ENCODE measurements at places on chromosomes 3 and 15. TPM values are rescaled to one million over a fixed set of nuclear protein-coding genes. Genes with fewer than 3 reads are reported as not detected.
A peak's percentile ranks its signal among the peaks of the same experiment; 100 is the strongest.

DNA sequence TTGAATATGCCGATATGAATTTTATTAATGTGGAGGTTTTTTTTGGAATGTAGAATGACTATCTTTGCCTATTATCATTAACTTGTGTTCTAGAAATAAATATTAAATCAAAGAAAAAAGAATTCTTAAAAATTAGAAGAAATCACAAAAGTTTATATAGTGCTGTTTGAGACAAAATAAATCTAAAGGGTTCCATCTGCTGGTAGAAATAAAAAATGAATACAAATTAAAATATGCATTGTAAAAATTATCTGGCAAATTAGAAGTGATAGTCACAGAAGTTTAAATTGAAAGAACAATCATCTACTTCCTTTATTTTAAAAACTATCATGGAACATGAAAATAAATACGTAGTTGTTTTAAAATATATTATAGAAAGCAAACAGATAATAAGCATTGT lies 22.7 kb upstream of the ZBTB20 start:
- no peak for DNase-seq

GRCh38 chr15:70152070-70152480 lies 54.4 kb upstream of the TLE3 start:
- DNase-seq = no peak

DNA sequence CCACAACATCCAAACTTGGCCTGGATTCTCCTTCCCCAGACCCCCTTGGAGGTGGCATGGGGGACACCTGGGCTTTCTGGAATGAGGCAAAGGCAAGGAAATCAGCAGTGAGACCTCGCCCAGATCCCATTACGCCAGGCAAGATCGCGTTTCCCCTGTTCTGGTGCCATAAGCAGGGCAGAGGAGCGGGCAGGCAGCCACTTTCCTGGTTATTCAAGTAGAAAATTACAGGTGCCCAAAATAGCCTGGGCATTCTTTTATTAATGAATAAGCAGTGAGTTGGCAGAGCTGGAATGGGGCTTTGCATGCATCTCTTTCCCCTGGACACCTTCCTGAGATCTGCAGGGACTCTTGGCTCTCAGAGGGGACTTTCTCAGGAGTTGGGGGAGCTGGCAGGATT lies 31.5 kb upstream of the FAM107A start:
- DNase-seq = peak; percentile 47

- DNase-seq = no peak
Measured at GRCh38 chr3:60983906-60984305, 267.3 kb downstream of the FHIT start.

CACNA1D gene
- total RNA-seq = 0.95 TPM

TMOD2 gene
- 5.7 TPM for total RNA-seq
